ENCODE measurements at places on chromosomes 3 and 15.

- no peak for DNase-seq
Observed at GRCh38 chr15:31357148-31357547, 30.5 kb downstream of the KLF13 start.

- DNase-seq = no peak
Observed at GRCh38 chr15:73914145-73914544, 12.1 kb upstream of the LOXL1 start.

GRCh38 chr3:144085964-144086363 lies 114.3 kb downstream of the DIPK2A start:
- no peak for DNase-seq

- DNase-seq = no peak
Observed at GRCh38 chr3:55716611-55717225, 229.6 kb upstream of the WNT5A start.

GRCh38 chr15:62549345-62549970 lies 384.4 kb upstream of the C2CD4B start:
- DNase-seq = no peak

- DNase-seq = no peak
Observed at GRCh38 chr3:78402720-78403119, 1362.8 kb downstream of the ROBO2 start.

GRCh38 chr3:61233746-61234145 lies 17.5 kb downstream of the FHIT start:
- no peak for DNase-seq

DNA sequence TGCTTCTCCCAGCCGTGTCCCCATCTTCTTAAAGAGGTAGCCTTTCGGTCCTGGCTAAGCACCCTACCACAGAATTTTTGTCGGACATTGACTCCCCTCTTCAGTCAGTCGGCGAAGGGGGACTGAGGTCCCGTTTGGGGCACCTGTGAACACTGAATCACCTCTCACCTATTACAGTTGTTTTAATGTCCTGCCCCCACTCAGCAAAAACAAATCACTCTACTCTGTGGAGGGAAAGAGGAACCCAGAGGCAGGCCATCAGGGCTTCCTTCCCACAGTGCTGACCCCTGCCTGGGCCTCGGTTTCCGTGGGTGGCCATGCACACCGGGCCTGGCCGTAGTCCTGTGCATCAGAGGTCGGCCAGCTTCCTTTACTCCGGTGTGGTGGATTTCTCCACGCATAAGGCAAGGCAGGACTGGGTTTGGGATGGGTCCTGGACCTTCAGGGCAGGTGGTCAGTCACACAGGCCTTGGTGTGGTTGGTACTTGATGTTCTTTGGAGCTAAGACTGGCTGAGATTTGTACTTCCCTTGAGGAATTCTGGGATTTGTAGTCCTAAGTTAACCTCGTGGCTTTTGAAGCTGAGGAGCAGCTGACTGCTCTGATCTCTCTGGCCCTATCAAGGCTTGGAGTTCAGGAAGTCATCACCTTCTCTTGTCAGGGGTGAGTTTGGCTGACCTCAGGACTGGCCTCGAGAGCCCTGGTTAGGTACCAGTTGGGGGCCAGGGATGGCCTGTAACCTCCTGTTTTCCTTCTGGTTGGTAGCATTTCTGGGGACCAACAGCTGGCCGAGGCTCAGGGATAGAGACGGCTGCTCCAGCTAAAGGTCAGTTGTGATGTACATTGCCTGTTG lies 627 bp upstream of the FAM131A start:
- DNase-seq = peak; percentile 25

GRCh38 chr15:74628949-74629348 lies 13.3 kb downstream of the CLK3 start:
- no peak for DNase-seq

DNA sequence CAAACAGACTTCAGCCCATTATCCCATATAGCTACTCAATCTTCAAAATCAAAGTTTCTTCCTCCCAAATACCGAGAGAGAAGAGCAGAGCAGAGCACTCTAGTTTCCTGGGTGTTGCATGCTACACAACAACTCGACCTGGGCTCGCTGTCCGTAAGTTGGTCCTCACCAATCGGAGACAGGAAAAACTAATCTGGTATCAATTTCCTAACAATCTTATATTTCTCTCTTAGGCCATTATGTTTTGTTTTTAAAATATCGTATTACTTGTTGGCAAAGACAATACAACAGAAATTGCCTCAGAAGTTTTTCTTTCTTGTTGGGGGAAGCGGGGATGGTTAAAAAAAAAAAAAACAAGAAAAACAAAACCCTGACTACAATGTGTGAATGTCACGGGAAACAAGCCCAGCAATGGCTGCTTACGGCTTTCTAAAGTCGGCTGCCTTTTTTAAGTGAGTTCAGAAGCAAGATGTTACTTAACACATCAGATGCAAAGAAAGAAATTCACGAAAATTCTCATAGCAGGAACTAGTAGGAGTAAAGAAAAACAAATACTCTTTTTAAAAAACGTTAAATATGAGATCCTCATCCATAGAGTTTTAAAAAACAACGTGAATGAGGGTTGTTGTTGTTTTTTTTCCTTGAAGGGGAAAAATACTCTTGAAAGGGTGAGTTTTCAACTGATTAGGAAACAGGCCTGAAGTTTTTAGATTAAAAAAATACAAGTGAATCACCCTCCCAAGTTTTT lies 1.9 kb downstream of the VGLL4 start:
- no peak for DNase-seq

DNA sequence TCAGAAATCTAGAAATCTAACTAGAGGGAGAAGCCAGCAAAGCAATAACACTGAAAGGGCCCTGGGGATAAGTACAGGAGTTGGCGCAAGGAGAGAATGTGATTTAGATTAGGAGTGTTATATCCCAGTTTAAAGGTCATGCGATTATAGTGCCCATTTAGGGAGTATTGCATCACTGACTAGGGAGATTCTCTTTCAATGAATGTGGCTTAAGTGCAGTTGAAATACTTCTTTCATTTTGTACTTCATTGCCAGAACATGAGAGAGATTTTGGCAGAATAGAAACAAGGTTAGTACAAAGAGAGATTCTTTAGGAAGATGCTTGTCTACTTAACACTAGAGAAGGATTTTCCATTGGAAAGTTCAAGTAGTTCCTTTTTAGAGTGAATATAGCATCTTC lies 13.9 kb downstream of the ROBO2 start:
- DNase-seq = no peak

- DNase-seq = no peak
Observed at GRCh38 chr3:111506435-111506834, 35.6 kb upstream of the CD96 start.
